LoVo (cell line): ENCODE measurements at places on chromosomes 16 and 17.

- DNase-seq, result no peak
These were observed 24.7 kb upstream of the KRT20 start for GRCh38 chr17:40909755-40910154.

- no peak for DNase-seq
These were observed 9.1 kb downstream of the PSMB3 start for GRCh38 chr17:38761612-38762011.

DNA sequence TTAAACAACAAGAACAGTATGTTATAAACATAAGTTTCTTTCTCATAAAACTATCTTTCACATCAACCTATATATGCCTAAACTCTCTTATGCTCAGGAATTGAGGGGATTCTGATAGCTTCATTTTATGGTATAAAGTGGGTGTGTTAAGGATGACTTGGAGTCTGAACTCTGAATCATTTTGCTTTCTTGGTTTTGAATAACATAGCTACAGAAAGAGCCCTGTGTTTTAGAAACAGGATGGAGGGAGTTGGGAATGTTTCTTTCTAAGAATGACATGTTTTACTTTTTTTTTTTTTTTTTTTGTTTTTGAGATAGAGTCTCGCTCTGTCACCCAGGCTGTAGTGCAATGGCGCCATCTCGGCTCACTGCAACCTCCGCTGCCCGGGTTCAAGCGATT lies 50.1 kb downstream of the RHOT1 start:
- no peak for DNase-seq

DNA sequence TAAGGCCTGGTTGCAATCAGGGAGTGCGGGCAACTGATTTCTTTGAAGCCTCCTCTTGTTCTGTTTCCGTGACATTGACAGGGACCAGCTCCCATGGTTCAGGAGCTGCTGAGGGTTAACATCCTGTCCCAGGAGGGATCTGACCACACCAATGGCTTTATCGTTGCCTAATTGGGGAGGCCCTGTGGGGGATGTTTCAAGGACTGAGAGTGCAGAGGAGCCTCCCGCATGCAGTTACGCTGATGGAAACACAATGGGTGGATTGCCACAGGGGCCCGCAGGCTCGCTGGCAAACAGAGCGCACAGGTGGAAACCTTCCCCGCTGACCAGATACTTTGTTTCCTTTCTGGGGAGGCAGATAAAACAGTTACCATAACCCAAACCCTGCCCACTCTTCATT lies 23.8 kb upstream of the ABCC1 start:
- no peak for DNase-seq

- DNase-seq, result no peak
These were observed at the start of gene CRYBA1 for GRCh38 chr17:29246628-29247027. Gene CRYBA1 (plus strand): TSS chr17:29246859. CDS start chr17:29246864, 5 bp downstream.

GRCh38 chr16:6562986-6563385 lies 769.7 kb upstream of the RBFOX1 start:
- DNase-seq, result no peak

DNA sequence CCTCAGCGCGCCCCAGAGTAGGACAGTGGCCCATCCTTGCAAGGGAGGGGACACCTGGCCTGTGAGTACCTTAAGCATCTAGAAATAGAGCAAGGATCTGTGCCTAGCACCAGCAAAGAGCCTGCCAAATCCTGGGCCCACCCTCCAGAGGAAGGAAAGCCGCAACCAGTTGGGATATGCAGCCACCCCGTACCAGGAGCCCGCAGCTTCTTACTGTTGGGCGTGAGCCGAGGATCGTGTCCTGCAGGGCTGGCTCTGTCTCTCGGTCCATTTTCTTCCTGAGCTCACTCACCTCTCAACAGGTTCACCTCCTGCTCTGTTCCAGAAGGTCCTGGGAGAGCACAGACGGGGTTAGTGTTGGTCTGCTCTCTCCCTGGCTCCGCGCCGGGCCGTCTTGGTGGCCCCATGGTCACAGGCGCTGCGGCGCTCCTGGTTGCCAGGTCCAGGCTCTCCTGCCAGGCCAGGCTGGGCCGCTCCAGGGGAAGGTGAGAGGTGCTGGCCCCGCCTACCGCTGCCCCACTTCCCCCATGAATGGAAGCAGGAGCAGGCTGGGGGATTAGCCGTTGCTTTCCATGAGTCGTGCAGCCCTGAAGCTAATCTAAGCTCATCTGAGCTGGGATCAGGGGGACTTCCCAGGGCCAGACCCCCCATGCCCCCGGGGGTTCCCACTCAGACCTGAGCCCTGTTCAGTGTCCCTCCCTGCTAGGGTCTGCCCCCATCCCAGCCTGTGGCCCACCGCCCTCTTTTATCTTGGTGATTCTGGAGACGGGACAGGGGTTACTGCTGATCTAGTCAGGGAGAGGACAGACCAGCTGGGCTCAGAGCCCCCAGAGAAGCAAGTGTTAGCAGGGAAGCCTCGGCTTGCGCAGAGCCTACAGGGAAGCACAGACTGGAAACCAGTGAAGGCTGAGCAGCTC lies 12.7 kb downstream of the ENDOV start:
- DNase-seq, result no peak

GRCh38 chr17:64750478-64750877 lies 88.4 kb upstream of the SMURF2 start:
- no peak for DNase-seq

DNA sequence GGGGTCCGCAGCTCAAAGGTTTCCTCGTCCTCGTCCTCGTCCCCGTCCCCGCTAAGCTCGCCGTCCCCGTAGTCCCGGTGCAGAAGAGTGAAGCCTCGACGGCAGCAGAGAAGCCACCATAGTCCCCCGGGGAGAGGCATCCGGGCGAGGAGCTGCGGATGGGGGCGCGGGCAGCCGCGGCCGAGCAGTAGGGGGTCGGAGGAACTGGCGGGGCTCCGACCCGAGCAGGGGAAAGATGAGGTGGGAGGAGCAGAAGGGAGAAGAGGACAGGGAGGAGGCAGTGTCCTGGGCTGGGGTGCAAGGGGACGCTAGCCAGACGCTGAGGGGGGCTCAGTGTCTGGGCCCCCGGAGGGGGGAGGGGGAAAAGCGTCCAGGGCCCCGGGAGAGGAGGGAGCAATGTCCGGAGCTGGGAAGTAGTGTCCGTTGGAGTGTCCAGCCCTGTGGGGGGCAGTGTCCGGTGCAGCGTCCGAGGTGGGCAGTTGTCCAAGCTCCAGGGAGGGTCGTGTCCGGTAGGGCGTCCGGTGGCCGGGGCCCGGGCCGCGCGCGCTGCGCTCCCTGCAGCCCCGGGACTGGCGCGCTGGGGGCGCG lies at the start of gene PLEKHH3:
Gene PLEKHH3 (minus strand): TSS at position 571 of the 588 bp plus-strand sequence. CDS start 431 bp downstream, at position 140.
- DNase-seq, result no peak

DNA sequence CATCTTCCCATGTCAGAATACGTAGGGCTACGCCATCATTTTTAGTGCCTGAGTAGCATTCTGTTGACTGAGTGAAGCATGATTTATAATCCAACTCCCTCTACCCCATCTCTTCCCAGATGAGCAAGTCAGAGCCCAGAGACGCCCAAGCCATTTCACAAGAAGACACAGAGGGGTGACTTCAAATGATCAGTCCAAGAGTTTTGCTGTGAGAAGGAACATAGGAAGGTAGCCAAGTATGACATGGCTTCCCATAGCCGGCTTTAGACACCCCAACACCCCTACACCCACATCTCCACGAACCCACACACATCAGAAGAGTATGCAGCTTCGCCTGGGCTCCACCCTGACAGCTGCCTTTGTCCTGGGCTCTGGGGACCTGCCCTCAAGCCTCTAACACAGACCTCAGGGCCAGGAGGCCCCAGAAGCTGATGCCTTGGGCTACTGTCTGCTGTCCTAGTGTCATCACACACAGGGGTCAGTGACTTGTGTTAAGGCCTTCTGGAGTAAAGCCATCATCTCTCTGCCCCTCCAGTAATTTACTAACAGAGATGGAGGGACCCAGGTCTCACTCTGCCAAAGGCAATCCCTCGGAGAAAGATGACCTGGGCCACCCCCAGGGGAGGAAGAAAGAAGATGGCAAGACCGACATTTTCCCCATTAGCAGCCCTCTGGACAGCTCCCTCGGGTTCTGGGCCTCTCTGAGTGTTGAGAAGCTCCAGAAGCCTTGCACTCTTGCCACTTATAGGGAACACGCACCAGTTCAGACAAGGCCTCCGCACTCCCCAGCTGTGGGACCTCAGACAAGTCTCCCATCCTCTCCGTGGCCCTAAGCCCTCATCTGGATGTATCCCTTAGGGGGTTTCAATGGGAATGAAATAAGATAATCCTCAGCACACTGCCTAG lies 38.7 kb upstream of the MRPS23 start:
- no peak for DNase-seq

GRCh38 chr16:50469744-50470321 lies 78.4 kb upstream of the NKD1 start:
- DNase-seq, result no peak

- no peak for DNase-seq
These were observed 717 bp downstream of the CYBA start for GRCh38 chr16:88649924-88650748.

DNA sequence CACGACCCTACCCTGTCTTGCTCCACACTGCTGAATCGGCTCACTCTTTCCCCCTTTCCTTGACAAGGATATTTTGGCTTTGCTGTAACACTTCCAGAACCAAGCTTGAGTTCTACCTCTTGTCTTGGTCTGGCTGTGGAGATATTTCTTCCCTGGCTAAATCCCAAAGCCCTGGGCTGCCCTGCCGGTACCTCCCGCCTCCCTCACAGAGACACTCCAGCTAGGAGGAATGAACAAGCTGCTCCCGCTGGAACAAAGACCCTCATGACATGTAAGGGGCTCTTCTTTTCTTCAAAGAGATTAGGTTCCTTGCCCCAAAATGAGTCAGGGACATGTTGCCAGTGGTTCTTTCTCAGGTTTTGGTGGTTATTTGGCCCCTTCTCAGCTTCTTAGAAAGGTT lies 10.8 kb downstream of the INPP5K start:
- DNase-seq, result no peak

DNA sequence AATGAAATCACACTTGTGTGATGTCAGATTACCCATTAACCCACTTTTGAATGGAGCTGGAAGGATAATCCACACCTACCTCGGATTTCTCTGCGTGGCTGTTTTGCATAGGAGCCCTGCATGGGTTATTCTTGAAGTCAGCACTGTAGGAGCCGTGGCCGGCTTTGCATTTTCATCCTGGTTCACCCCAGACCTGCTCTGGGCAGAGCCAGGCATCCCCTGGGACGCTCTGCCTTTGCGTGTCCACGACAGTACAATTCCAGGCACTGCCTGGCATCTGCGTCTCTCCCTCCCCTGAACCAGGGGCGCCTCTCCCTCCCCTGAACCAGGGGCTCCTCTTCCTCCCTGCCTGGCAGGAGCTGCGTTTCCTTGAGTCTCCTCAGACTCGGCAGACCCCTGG lies 29.7 kb upstream of the ZNF750 start:
- DNase-seq, result no peak

DNA sequence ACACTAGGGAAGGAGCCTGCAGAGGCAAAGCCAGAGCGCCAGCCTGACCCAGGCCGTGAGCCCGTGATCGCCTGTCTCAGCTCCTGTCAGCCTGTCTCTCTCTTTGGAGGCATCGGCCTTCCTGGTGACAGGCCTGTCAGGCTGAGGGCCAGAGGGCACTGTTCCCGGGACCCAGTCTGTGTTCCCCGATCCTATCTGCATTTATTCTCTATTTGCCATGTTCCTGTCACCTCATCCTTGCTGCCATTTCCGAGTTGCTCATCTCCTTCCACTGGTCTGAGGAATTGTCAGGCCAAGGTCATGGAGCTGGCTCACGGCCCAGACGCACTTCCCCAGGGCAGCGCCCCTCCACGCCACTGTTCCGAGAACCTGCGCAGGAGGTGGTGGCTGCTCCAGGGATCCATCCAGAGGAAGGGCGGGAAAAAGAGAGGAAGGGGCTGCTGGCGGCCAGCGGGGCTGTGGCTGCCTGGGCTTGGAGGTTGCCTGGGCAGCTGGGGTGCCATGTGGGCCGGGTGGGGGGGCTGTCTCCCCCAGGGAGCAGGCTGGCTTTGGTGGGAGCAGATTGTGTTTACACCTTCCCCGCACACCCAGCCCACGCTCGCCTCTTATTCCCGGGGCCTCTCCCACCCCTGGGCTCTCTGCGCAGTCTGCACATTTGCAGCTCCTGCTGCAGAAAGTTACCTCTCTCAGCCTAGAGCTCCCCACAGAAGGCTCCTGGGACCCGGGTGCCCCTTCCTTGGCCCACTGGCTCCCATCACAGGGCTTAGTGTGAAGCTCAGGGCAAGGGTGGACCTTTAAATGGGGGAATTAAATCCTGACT lies 4.9 kb downstream of the PRCD start:
- DNase-seq, result no peak

DNA sequence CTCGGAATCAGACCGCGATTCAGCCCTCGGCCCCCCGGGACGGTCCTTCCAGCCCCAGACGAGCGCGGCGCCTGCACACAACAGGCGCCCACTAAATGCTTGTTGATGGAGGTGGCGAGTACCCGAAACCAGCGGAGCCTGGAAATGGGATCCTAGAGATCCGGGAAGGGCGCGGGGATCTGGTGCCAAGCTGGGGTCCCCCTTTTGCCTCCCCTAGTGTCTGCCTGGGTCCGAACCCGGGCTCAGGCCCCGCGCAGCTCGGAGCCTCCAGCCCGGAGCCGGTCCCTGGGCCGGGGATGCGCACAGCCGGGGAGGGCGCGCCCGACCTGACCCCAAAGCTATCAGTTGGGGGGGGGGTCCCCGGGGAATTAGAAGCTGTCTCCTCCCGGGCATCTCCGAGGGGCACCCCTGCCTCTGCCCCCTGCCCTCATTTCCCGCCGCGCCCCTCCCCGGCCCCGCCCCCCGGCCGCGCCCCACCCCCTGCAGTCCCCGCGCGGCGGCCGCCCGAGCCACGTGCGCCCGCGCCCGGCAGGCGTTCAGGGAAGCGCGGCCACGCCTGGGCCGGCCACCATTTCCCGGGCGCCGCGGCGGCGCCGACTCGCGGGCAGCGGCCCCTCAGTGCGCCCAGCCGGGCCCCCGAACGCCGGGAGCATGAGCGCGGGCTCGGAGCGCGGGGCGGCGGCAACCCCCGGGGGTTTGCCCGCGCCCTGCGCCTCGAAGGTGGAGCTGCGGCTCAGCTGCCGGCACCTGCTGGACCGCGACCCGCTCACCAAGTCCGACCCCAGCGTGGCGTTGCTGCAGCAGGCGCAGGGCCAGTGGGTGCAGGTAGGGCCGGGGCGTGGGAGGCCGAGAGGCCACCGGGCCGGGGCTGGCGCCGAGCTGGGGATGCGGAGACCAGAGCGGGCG lies at the start of gene CPNE7:
Gene CPNE7 (plus strand): TSS at position 512 of the 906 bp plus-strand sequence. CDS start 140 bp downstream, at position 652.
- DNase-seq, result peak; percentile 54

DNA sequence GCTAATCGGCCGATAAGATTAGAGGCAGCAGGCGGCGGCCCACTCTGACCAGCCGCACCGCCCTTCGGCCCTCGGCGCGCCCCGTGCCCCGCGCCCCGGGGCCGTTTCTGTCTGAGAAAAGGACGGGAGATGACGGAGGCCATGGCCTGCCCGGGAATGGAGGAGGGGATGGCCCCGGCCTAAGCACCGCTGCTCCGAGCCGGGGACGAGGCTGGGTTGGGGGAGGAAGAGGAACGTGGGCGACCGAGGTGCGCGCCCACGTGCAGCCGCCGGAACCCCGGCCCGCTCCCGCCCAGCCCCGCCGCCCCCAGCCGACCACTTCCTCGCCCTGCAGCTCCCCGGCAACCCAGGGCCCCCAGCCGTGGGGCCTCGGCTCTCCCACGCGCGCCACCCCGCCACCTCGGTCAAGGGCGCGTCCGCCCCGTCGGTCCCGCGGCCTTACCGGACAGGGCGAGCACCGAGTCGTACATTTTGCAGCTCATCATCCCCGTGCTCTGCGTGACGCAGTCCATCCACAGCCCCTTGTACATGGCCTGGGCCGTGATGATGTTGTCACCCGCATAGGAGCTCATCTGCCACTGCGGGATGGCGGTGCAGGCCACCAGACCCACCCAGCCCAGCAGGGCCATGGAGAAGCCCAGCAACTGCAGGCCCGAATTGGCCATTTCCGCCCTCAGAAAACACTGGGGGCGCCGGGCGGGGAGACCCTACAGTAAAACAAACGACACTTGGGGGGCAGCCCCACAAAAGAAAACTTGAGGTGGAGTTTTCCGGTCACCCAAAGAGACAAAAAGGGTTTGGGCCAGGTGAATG lies 693 bp downstream of the CLDN7 start:
- DNase-seq, result no peak
